Activated naive CD8-positive, alpha-beta T cell treated with anti-CD3 and anti-CD28 coated beads, Interleukin-2, amount 10 ng/mL, durations not matched to agents 7 days and 5 days (primary cell): ENCODE measurements at places on chromosomes 3 and 15.

DNA sequence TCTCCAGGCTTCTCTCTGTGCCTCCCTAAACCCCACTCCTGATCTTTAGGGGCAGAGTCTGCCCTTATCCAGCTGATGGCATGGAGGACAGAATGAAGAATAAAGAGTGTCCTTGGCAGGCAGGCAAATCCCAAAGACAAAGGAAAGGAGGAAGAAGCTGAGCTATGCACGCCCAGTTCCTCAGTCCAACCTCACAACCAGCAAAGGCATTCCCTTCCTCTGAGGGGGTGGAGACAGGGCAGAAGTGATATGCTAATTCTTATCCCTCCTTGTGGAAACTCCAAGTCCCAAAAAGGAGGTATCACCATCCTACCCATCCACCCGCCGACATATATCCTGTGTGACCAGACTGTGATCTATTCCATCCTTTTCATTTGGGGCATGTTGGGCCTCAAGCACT, 10.5 kb upstream of the CCDC54 start:
- no peak for DNase-seq

GRCh38 chr15:45114076-45114750, at the start of the genes DUOX2 and DUOXA2:
Gene DUOX2 (minus strand): TSS chr15:45114172. CDS start chr15:45113411, 761 bp downstream.
Gene DUOXA2 (plus strand): TSS chr15:45114326. CDS start chr15:45114606, 280 bp downstream.
- no peak for DNase-seq

- DNase-seq, result no peak
Observed at GRCh38 chr15:29309139-29309538, 39.5 kb upstream of the NSMCE3 start.

DNA sequence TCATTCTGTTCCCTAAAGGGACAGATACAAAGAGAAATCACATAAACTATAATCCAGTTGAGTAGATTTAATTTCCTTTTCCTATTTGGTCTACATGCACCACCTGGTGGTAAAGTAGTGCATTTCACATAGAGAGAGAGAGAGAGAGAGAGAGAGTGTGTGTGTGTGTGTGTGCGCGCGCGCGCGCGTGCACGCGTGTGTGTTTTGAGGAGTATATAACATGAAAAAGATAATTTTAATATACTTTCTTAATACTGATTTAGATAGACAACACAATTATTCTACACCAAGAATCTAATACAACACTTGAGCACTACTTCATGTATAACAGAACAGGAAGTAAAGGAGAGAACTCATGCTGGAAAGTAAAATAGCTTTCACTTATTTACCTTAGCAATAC, 1.1 kb upstream of the FGF7 start:
- peak; percentile 34 for DNase-seq

DNA sequence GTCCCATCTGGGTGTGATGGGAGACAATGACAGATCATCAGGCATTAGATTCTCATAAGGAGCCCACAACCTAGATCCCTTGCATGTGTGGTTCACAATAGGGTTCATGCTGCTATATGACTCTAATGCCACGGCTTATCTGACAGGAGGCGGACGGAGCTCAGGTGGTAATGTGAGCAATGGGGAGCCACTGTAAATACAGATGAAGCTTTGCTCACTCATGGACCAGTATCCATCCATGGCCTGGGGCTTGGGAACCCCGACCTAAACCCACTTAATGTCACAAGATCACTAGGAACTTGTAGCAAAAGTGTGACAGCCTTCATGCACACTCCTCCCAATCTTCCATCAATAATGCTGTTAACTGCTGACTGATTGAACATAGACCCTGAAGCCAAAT, 2.0 kb upstream of the FAM219B start:
- DNase-seq, result no peak
